Activated naive CD8-positive, alpha-beta T cell treated with anti-CD3 and anti-CD28 coated beads, Interleukin-2, amount 50 U/mL, for 16 hours (primary cell): ENCODE measurements at places on chromosomes 7 and 10.

GRCh38 chr7:97499204-97499603 lies 232.7 kb upstream of the TAC1 start:
- no peak for DNase-seq

DNA sequence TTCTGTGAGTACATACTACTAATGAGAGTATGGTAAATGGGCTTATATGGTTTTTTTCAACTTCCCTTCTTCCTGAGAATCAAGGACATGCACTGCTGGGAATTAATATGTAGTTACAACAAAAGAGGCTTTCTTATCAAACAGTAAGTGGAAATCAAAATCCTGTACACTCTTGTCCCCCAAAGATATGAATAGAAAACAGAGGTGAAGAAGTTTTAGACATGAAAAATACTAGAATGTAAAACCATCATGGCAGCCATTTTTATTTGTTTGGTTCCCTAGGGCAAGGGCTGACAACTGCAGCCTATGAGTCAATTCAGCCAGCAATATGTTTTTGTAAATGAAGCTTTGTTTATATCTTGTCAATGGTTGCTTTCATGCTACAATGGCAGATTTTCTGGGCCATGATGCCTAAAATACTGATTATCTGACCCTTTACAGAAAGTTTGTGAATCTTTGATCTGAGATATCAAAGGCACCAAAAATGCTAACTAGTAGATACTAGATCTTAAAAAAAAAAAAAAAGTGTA lies 422.4 kb downstream of the PARD3 start:
- DNase-seq: no peak

- no peak for DNase-seq
Measured at GRCh38 chr10:71719464-71720201, at the start of gene C10orf105. TSS of gene C10orf105 (minus strand) at chr10:71719778. CDS start at chr10:71716337, 3,441 bp downstream.

GRCh38 chr7:5629941-5630340 lies 151.5 kb downstream of the RNF216 start:
- DNase-seq: no peak

GRCh38 chr7:32318300-32319011 lies 171.7 kb downstream of the LSM5 start:
- no peak for DNase-seq

GRCh38 chr10:129878835-129879234 lies 85.2 kb downstream of the EBF3 start:
- DNase-seq: no peak

- DNase-seq: no peak
Measured at GRCh38 chr10:80530251-80530650, 7.5 kb upstream of the SH2D4B start.

DNA sequence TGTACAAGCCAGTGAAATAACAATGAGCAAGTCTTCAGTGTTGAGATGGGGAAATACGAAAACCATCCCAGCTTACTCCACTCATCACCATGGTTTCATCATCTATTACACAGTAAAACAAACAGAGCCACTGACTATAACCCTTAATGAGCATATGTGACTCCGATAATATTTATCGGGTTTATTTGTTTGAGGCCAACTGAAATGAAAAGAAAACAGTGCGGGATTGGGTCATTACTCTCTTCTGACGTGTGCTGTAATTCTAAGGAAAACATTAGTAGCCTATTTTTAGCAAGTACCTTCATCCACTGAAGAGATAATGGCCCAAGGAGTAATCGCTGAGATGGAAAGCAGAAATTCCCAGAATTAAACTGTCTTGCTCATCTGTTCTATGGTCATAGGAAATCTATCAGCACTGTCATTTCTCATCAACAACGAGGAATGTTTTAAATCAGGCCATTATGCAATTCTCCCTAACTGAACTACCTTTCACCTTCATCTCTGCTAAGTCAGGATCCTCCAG lies 716.5 kb downstream of the INHBA start:
- DNase-seq: no peak

- no peak for DNase-seq
Measured at GRCh38 chr10:72068901-72069446, 19.4 kb downstream of the SPOCK2 start.

DNA sequence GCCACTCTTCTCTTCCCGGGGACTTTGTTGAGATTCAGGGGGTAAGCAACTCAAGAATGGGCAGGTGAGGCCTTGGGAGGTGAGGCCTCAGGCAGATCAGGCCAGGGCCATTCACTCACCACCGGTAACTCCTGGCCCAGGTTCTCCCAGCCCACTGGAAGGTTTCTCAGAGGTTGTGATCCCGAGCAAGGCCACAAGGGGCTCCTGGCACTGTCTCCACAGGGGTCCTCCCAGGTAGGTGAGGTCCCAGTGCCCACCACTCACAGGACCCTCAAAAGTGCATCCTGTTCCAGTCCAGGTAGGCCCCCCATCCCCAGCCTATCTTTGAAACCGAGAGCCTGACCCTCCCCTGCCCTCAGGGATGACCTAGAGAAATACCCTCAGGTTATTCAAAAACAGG lies 236.1 kb downstream of the BUB3 start:
- DNase-seq: no peak

DNA sequence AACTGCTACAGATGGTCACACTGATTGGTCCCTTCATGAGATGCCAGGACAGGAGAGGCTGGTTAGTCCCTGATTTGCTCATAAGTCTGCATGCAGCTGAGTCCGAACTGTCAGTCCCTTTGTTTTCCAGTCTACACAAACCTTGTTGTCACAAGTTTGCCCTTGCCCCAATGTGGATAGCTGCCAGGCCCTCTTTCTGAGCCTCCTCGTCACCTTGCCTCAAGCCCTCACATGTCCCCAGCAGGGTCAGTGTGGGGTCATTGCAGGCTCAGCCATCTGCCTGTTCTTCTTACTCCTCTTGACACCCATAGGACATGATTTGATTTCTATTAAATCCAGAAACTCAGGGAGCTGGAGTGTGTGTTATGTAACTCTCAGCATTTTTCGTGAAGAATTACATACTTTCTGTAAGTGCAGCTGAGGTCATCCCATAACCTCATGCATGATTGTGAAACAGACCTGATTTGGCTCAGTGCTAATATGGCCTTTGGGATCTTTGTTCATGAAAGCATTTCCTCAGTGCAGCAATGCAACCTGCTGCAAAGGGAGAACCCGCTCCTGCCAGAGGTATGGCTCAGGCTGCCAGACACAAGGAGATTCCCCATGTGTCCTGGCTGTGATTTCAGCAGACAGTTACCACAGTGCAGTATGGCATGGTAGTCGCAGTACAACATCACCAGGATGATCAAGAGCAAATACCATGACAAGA lies 70.0 kb upstream of the ZMIZ2 start:
- no peak for DNase-seq
